ENCODE measurements at places on chromosomes 6 and 20. TPM values are rescaled to one million over a fixed set of nuclear protein-coding genes. Genes with fewer than 3 reads are reported as not detected.

GRCh38 chr6:20747991-20748390 is 213.7 kb downstream of the CDKAL1 start:
- no peak for DNase-seq

GRCh38 chr20:8144282-8145245 is 12.5 kb downstream of the PLCB1 start:
- peak; percentile 54 for DNase-seq

- no peak for DNase-seq
Measured at GRCh38 chr6:65280060-65280459, 427.0 kb downstream of the EYS start.

DNA sequence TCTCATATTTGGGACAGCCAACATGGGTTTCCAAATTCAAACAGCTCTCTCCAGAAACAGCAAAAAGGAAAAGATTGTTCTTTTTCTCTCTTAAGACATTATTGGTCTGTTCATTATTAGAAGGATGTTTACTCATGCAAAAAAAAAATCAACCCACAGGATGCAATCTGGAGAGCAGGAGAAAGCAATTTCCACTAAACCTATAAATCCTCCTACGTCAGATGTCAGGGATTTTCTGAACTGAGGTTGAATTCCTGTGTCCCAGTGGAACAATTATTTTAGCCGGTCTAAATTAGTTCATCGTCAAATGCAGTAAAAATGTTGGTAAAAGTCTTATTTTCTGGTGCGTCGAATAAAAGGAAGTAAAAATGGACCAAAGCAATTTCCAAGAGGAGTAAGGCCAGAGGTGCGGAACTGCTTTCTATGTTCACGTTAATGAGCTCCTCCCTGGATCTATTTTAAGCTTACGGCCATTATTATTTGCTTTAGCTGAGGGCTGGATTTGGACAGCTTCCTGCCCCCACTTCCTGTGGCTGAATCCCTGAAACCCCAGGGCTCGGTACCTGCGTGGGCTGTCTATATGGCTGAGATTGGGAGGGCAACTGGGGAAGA is at the start of gene GABRR1:
Gene GABRR1 (minus strand): TSS at position 60 of the 612 bp plus-strand sequence. CDS start 36 bp downstream, at position 24.
- no peak for DNase-seq

- DNase-seq, result no peak
Measured at GRCh38 chr6:100612094-100612493, 147.4 kb upstream of the SIM1 start.

DNA sequence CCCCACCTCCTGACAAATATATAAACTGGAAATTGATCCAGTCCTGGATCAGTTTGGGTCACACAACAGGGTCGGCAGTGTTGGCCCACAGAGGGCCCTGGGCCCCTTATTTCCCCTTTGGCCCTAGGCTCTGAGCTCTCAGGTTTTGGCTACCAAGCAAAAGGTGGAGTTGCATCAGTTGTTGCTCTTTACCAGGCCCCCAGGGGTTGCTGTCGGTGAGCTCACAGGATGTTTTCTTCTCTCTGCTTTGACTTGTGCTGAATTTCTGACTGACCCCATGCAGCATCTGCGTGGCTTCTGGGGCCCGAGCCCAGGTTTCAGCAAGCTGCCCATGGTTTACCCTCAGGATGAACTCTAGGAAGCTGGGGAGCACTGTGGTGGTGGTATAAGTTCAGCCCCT is 44.6 kb downstream of the PPARD start:
- DNase-seq, result no peak

Gene MAN1A1
- polyA plus RNA-seq, result 2.6 TPM

Gene TRIM10
- polyA plus RNA-seq, result not detected

Data from endothelial cell of umbilical vein (primary cell).